Stimulated activated CD4-positive, alpha-beta T cell treated with anti-CD3 and anti-CD28 coated beads, TNF-alpha, amount 100 ng/mL, for 1 hour (primary cell): ENCODE measurements at places on chromosomes 5 and 9.

- DNase-seq = no peak
Observed at GRCh38 chr5:96761618-96762017, 46.1 kb downstream of the ERAP1 start.

GRCh38 chr5:62084391-62084790 is 221.6 kb upstream of the KIF2A start:
- DNase-seq = no peak

DNA sequence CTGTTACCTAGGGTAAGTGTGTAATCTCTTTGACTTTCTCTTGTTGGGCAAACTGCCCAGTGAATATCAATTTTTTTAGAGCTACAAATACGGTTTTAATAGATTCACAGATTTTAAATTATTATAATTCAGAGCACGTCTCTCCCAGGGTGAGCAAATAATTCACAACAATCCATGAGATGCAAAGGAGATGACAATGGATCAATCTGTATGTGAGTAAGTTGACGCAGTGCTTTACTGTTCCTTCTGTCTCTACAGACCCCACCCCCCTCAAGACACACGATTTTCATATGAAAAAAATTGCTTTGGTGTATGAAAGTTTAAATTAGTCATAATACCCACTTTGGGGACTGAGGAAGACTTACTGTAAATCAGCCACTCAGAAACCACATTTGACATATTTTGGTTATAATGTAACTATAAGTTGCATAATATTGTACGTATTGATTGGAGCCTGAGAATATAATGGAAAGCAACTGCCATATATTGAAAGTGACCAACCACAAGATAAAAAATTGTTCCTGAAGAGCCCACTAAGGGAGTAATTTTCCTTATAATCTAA is 201.7 kb downstream of the BNC2 start:
- no peak for DNase-seq

DNA sequence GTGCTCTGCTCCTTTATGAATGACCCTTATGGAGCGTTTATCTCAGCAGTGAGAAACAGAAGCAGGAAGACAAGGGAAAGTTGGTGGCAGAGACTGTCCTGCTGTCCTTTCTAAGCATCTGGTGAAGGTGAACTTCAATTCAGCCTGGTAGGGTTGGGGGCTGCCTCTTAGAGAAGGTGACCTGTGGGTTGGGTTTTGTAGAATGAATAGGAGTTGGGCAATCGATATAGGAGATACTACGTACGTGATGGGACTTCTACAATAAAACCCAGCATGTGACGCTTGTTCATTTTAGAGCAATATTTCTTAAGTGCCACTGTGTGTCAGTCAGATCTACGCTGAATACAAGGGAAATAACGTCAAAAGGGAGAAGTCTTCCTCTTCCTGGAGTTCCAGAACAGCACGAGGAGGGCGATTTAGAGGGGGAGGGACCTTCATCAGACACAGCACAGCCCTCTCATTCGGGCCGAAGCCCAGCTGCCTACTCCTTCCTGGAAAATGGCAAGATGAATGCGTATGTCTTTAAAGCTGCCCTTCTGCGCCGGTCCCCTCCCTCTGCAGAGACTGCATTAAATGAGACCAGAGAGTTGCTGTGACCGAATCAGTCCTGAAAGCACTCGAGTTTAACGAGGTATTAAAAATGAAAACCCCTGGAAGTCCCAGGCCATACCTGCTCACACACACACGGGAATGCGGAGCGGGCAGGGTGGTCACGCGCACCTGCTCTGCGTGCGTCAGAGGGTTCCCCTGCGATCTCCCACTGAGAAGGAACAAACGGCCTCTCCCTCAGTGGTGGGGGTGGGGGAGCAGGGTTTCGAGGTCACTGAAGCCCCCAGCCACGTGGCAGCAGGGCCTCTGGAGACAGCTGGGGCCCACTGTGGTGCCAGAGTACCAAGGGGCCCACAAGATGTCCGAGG is 85.3 kb upstream of the SARDH start:
- no peak for DNase-seq

- no peak for DNase-seq
Observed at GRCh38 chr9:4422495-4422894, 67.8 kb upstream of the SLC1A1 start.
